CD4-positive, alpha-beta T cell treated with Interleukin-6 for 4 hours (primary cell): ENCODE measurements at places on chromosomes 16 and 17.

DNA sequence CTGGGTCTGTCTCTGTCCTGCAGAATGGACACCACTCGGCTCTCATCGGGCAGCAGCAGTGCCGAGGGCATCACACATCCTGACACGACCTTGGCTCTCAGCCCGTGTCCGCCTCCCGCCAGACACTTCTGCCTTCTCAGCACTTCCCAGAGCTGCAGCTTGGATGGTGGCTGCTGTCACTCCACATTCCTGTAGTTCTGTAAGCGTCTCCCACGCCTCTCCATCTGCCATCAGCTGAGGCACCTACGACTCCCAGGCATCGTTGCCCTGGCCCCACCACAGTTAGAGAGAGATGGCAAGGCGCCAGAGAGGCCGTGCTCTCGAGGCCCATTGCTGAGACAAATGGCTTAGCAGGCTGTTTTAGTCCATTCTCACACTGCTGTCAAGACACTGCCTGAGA is 195.9 kb upstream of the CHMP6 start:
- no peak for DNase-seq

GRCh38 chr17:69468207-69468606 is 53.7 kb downstream of the MAP2K6 start:
- no peak for DNase-seq

- no peak for DNase-seq
Observed at GRCh38 chr17:19978805-19979211, 1.2 kb upstream of the AKAP10 start.

DNA sequence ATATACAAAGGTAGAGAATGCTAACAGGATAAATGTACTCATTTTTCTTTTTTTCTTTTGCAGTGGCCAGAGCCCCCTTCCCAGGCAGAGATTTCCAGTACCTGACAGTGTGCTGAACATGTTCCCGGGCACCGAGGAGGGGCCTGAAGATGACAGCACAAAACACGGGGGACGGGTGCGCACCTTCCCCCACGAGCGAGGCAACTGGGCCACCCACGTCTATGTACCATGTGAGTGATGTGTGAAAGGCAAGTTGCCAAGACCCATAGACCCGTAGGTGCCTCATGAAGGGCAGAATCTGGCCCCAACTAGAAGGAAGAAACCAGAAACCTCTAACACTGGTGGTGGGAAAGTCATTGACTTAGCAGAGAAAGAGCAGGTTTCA is 1.2 kb downstream of the USB1 start:
- DNase-seq, result no peak

DNA sequence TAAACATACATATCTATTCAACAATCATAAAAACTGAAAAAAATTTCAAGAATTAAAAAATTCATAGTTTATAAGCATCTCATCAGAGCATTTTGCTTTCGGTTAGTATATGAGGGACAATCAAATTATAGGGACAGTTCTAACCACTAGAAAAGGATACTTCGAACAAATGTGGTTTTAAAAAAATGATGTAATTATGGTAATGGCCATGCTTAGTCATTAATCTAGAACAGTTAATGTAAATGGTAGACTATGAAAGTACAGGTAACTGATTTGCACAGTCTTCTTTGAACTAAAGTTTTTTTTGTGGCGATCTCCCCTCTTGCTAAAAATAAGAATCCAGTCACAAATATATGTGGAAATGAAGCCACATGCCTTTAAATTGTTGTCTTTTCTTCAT is 63.5 kb upstream of the PHOSPHO1 start:
- no peak for DNase-seq

DNA sequence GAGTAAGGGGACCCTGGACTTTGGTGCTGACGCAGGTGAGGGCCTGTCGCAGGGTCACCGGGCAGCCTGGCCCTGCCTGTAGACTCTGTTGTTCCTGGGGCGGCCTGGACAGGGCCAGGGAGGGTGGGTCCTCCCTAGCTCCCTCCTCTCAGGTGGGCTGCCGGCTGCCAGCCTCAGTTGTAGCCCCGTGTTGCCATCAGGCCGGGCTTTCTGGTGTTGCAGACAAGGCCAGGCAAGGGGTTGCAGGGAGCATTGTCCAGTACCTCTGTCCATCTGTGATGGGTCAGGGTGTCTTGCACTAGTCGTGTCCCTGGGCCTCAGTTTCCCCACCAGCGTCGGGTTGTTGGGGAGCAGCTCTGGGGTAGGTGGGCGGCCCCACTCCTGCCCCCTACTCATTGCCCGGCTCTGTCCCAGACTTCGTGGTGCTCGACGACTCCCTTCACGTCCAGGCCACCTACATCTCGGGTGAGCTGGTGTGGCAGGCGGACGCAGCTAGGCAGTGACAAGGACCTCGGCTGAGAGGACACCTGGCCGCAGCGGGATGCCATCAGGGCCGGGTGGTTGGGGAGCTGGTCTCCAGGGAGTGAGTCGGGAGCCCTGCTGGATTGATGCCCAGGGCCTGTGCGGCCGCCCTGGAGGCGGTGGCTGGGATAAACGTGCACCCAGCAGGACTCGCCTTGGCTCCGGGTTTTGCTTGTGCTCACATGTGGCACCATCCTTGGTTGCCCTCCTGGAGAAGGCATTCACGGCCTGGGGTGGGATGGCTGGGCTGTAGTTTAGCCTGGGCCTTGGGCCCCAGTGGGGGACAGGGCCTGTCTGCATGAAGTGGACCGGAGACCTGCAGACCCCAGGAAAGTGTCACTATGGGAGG is 1.9 kb downstream of the CEMP1 start:
- no peak for DNase-seq

DNA sequence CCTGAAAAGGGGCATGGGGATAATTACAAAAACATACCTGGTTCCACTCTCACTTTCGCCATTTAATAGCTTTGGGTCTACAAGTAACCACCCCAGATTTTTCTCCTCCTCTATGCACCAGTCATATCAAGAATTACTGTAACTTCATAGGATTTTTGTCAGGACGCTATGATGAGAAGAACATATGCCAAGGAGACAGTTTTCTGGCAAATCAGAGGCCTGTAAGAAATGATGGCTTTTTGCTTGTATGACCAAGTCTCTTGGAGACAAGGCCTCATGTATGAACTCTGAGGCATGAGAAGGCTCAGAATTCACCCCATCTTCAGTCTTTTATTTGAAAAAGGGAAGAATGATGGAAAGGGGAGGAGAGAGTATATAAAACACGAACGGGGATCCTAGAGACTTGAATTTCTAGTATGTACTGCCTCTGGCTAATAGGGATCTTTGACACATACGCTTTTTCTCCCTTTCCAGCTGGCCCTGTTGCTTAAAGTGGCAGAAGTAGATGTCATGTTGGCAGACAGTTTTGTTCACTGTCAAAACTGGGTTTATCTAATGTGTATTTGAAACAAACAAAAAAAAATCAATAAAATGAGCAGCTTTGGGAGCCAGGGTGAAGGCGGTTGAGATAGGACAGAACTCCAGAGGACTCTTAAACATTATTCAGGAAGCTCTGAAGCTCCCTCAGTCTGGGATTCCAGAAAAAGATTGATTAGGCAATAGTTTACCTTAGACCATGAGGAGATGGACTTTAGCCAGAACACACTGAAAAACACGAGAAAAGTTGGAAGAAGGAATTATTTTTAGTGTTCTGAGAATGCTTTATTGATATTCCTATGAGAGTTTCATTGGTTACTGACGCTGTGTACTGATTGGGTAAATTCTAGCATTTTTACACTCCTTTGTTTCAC is 656.6 kb downstream of the WWOX start:
- DNase-seq, result no peak

- DNase-seq, result no peak
Observed at GRCh38 chr16:74738113-74738541, 36.5 kb downstream of the FA2H start.

- peak; percentile 16 for DNase-seq
Observed at GRCh38 chr17:29291163-29291752, 2.7 kb downstream of the NUFIP2 start.

DNA sequence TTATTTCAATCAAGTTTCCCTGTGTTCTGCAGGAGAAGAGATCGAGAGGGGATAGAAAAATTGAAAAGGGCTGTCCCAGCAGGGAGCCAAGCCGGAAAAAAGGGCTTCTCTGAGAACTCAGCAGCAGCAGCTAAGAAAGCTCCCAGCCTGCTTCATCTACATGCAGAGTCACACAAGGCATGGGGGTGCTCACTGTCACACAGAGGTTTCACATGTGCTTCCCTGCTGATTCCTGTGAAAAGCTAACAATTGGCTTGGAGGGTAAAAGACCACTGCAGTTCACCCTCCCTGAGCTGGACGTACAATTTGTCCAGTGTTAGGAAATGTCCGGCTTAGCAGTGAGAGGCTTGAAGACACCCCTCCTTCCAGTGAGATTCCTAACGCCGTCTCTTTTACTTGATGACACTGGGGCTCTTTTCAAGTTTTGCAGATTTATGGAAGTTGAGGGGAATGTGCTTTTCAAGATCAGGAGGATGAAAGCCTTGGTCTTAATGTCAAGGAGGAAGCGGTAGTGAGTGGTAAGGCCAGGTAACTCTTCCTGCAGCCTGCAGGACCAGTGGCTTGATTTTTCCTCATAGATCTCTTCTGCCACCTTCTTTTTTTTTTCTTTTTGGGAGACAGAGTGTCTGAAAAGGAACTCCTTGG is 85.6 kb downstream of the WNT3 start:
- DNase-seq, result no peak
